ENCODE measurements at places on chromosomes 4 and X. TPM values are rescaled to one million over a fixed set of nuclear protein-coding genes. Genes with fewer than 3 reads are reported as not detected.
A peak's percentile ranks its signal among the peaks of the same experiment; 100 is the strongest.

DNA sequence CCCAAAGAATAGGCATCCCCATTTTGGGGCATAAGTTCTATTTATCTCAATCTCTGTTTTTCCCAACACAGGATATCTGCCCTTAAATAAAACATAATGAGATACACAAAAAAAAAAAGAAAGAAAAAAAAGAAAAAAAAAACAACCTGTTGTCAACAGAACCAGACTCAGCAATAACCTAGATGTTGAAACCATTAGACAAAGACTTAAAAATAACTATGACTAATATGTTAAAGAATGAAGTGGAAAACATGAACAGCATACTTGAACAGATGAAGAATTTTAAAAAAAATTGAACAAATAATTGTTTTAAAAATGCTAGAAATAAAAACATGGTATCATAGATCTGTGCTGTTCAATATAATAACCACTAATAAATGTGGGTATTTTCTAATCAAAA, 93.4 kb upstream of the RXFP1 start:
- no peak overlapping the region for H3K27ac ChIP-seq
- no peaks in the 10 kb centered on the region for H3K4me1 ChIP-seq
- no peaks in the 10 kb centered on the region for H3K27me3 ChIP-seq

DNA sequence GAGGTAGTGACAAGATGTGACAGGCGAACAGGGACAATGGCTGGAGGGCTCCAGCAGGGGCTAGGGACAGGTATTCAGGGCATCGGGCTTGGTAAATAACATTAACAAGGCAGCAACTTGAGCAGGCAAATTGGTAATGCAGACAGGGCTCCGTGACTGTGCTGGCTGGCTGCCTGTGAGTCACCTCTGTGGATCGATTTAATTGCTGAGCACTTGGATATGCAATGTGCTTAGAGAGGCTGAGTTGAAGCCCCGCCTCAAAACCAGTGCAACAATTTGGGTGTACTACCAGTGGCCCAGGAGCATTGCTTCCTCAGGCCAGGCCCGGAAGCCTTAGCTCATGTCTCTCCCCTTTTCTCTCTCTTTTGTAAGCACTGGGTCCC, 19.5 kb downstream of the CNGA2 start:
- no peaks in the 10 kb centered on the region for H3K4me1 ChIP-seq
- no peak overlapping the region for H3K4me3 ChIP-seq
- H3K27me3 ChIP-seq = no peaks in the 10 kb centered on the region
- peak; percentile 59 for DNase-seq
- no peak overlapping the region for H3K27ac ChIP-seq
- no peaks in the 10 kb centered on the region for H3K36me3 ChIP-seq

DNA sequence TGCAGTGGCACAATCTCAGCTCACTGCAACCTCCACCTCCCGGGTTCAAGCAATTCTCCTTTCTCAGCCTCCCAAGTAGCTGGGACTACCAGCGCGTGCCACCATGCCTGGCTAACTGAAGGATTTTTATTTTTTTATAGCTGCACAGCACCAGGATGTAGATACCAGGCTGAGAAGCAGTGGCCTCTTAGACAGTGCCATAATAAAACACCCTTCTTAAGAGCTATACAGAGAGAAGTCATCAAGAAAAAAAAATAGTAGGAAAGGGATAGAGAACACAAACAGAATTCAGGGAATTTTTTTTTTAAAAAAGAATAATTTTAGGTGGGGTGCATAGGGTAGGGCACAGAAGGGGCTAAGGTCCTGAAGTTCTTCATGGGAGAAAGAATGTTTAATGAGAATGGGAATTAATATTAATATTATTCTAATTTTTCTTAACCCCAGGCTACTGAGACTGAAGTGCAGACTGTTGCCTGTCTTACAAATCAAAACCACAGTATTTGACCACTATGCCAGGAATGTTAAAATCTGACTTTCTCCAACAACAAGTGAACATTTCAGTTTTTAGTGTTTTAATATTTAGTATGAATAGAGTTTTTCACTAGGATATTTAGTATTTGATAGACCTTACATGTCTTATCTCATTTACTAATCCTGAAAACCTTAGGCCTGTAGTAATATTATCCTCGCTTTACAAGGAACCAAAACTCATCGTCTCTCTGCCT, 146.7 kb downstream of the KCNIP4 start:
- peak; percentile 9 for DNase-seq
- H3K36me3 ChIP-seq = no peaks in the 10 kb centered on the region
- peaks cover 15% of the 10 kb centered on the region for H3K4me1 ChIP-seq
- no peaks in the 10 kb centered on the region for H3K27me3 ChIP-seq
- no peak overlapping the region for H3K4me3 ChIP-seq

- no peaks in the 10 kb centered on the region for H3K27me3 ChIP-seq
- DNase-seq = no peak
- peaks cover 6% of the 10 kb centered on the region for H3K4me1 ChIP-seq
- H3K27ac ChIP-seq = no peak overlapping the region
- H3K36me3 ChIP-seq = no peaks in the 10 kb centered on the region
- no peak overlapping the region for H3K4me3 ChIP-seq
Observed at GRCh38 chr4:10023050-10023419, 1.7 kb upstream of the SLC2A9 start.

- no peaks in the 10 kb centered on the region for H3K36me3 ChIP-seq
- no peak for DNase-seq
- H3K4me1 ChIP-seq = no peaks in the 10 kb centered on the region
- no peak overlapping the region for H3K27ac ChIP-seq
Observed at GRCh38 chrX:1555370-1555769, 18.4 kb upstream of the P2RY8 start.

GRCh38 chr4:177907736-177908424, 465.6 kb upstream of the AGA start:
- H3K4me3 ChIP-seq = no peak overlapping the region
- no peak overlapping the region for H3K27ac ChIP-seq
- H3K36me3 ChIP-seq = no peaks in the 10 kb centered on the region
- no peaks in the 10 kb centered on the region for H3K4me1 ChIP-seq
- H3K27me3 ChIP-seq = no peaks in the 10 kb centered on the region
- no peak for DNase-seq

DNA sequence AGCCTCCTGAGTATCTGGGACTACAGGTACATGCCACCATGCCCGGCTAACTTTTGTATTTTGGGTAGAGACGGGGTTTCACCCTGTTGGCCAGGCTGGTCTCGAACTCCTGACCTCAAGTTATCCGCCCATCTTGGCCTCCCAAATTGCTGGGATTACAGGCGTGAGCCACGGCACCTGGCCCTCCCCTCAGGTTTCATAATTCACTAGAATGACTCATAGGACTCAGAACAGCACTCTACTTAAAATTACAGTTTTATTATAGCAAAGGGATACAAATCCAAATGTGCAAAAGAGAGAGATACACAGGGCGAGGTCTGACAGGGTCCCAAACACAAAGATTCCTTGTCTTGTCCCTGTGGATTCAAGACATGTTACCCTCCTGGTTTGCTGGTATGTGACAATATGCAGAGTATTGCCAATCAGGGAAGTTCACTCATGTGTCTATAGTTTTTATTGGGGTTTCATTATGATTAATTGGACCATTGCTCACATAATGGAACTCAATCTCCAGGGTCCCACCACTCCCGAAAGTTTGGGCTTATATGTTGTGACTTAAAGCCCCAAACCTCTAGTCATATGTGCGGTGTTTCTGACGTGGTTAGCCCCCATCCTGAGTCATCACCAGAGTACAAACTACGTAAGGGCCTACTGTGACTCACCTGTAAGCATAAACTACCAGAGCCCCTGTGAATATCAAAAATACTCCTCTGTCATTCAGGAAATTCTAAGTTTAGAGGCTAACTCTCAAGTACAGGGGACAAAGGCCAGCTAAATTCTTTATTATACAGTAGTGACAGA, 5.2 kb downstream of the YIPF6 start:
- peak overlapping the region; percentile 91 for H3K27ac ChIP-seq
- DNase-seq = peak; percentile 75
- H3K4me3 ChIP-seq = no peak overlapping the region
- H3K4me1 ChIP-seq = peaks cover 27% of the 10 kb centered on the region

DNA sequence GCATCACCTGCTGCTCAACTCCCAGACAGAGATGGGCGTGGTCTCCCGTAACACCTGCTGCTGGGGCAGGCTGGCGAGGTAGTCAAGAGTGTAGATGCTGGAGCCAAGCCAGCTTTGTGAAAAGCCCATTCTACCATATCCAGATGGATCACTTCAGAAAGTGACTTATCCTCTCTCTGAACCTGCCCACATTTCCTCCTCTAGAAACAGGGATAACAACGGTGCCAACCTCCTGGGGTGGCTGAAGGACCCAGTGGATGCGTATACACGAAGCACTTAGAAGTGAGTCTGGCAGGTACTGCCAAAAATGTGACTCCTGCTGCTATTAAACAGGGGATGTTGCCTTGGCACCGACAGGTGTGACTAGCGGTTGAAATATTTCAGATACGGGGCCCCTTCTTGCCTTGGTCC, 95.8 kb downstream of the SORBS2 start:
- H3K27ac ChIP-seq = no peak overlapping the region
- 0 out of 2 replicates have a peak, but pooled peaks cover under 1% of the 10 kb centered on the region for H3K4me1 ChIP-seq
- H3K27me3 ChIP-seq = no peaks in the 10 kb centered on the region
- no peak for DNase-seq
- H3K4me3 ChIP-seq = no peak overlapping the region
- H3K36me3 ChIP-seq = no peaks in the 10 kb centered on the region

DNA sequence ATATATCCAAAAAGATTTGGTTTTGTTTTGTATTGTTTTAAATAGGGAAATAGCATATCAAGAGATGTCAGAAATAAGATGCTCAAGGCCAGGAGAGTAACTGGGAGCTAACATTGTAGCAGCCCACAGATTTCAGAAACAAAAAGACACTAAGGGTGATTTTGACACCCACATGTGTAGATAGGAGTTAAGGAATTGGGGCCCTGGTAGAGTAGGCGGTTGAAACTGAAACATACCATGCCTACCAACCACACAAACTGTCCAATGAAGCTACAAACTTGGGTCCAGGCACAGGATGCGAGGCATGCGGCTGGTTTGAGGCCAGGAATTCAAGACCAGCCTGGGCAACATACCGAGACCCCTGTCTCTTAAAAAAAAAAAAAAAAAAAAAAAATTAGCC, 6.3 kb upstream of the HSPA4L start:
- no peak overlapping the region for H3K4me3 ChIP-seq
- H3K4me1 ChIP-seq = no peaks in the 10 kb centered on the region
- DNase-seq = no peak
- no peaks in the 10 kb centered on the region for H3K27me3 ChIP-seq
- H3K27ac ChIP-seq = no peak overlapping the region

- H3K27ac ChIP-seq = no peak overlapping the region
- H3K4me1 ChIP-seq = 0 out of 2 replicates have a peak, but pooled peaks cover 8% of the 10 kb centered on the region
- H3K27me3 ChIP-seq = no peaks in the 10 kb centered on the region
- H3K36me3 ChIP-seq = peaks cover 3% of the 10 kb centered on the region
Observed at GRCh38 chr4:76311896-76312331, 5.4 kb downstream of the STBD1 start.

- no peaks in the 10 kb centered on the region for H3K4me1 ChIP-seq
- no peak overlapping the region for H3K27ac ChIP-seq
- H3K4me3 ChIP-seq = no peak overlapping the region
- no peak for DNase-seq
- no peaks in the 10 kb centered on the region for H3K27me3 ChIP-seq
Observed at GRCh38 chr4:65450899-65451298, 219.4 kb downstream of the EPHA5 start.

DNA sequence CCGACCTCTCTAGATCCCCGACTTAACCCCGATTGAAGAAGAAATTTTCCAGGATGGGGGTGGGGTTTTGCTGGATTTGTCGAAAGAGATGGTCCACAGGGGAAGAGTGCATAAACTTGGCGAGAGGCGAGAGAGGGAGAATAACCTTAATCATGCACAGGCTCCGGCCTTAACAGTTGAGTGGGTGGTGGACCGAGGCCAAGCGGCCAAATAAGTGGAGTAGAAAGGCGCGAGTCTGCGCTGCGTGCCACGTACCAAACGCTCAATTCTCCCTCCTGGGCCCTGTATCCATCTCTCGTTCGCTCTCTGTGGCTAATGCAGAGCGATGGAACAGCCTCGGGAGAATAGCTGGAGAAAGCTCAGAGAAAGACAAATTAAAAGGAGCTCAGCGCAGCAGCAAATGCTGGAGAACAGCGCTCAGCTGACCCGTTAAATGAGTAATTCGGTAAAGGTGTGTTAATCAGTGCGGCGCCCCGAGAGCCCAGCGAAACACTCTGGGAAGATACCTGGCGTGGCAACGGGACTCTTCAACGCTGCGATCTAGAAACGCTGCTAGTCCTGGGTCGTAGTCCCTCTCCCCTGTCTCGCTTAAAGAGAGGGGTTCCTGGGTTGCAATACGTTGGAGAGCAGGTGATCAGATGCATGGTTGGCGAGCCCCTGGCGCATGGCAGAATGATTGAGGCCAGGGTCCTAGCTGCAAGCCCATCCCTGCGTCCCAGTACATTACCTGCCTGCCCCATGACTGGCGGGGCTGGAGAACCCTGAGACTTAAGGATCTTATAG, 887 bp upstream of the IL1RAPL2 start:
- no peaks in the 10 kb centered on the region for H3K36me3 ChIP-seq
- no peaks in the 10 kb centered on the region for H3K4me1 ChIP-seq
- no peak for DNase-seq
- peaks cover 17% of the 10 kb centered on the region for H3K27me3 ChIP-seq

DNA sequence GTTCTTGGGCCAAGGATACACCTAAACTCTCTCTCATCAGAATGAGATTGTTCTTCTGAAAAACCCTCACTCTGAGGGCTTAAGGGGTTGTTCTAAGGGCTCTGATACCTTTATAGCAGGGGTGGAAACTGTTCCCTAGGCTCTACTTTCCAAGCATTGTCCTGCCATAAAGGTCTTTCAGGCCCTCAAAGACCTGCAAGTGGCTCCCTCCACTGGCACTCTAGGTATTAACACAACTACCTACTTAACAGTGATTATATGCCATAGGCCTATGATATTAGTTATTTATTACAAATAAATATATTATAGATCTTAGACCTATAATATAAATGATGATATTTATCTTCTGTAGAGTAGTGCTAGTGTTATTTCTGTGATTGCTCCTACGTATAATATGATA, 473.7 kb upstream of the RPS6KA3 start:
- DNase-seq = no peak
- no peak overlapping the region for H3K4me3 ChIP-seq
- no peaks in the 10 kb centered on the region for H3K36me3 ChIP-seq
- H3K27ac ChIP-seq = no peak overlapping the region

GRCh38 chr4:89640620-89641366, 196.2 kb downstream of the SNCA start:
- no peaks in the 10 kb centered on the region for H3K4me1 ChIP-seq
- no peak overlapping the region for H3K27ac ChIP-seq
- peaks cover 23% of the 10 kb centered on the region for H3K27me3 ChIP-seq
- H3K36me3 ChIP-seq = no peaks in the 10 kb centered on the region
- peak; percentile 10 for DNase-seq

GRCh38 chrX:152950786-152951185, 43.1 kb downstream of the PNMA5 start:
- H3K4me3 ChIP-seq = no peak overlapping the region
- no peak overlapping the region for H3K27ac ChIP-seq

GRCh38 chrX:36543499-36543898, 464.7 kb upstream of the FAM47C start:
- H3K27me3 ChIP-seq = no peaks in the 10 kb centered on the region
- H3K27ac ChIP-seq = no peak overlapping the region
- H3K4me3 ChIP-seq = no peak overlapping the region
- no peaks in the 10 kb centered on the region for H3K4me1 ChIP-seq
- no peaks in the 10 kb centered on the region for H3K36me3 ChIP-seq

- no peaks in the 10 kb centered on the region for H3K27me3 ChIP-seq
- no peak for DNase-seq
- no peak overlapping the region for H3K27ac ChIP-seq
- peaks cover 16% of the 10 kb centered on the region for H3K4me1 ChIP-seq
Observed at GRCh38 chr4:112172180-112172579, 26.9 kb downstream of the FAM241A start.

Gene DCAF12L1
- not detected for total RNA-seq

Gene SYTL4
- total RNA-seq = 3.2 TPM

Gene MAGIX
- 12.5 TPM for total RNA-seq

Gene RAI2
- 0.66 TPM for total RNA-seq

Gene LDB2
- 0.29 TPM for total RNA-seq
